ENCODE measurements at places on chromosomes 5 and 9.

- DNase-seq = no peak
Observed at GRCh38 chr9:109499631-109500410, 1.7 kb upstream of the PTPN3 start.

DNA sequence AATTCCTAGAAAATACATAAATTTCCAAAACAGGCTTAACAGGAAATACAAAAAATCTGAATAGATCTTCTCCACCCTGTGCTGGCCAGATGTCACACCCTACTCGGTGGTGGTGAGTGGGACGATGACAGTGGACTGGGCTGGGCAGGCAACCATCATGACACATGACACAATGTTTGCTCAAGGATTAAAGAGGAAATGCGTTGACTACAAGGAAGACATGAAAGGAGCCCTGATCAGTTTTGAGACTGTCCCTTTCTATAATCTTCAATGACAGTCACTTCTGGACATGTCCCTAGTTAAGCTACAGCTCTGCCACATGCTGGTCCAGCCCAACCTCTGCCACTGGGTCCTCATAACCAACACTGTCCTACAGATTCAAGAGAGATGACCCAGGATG, 99.8 kb downstream of the ZDHHC21 start:
- DNase-seq = no peak

DNA sequence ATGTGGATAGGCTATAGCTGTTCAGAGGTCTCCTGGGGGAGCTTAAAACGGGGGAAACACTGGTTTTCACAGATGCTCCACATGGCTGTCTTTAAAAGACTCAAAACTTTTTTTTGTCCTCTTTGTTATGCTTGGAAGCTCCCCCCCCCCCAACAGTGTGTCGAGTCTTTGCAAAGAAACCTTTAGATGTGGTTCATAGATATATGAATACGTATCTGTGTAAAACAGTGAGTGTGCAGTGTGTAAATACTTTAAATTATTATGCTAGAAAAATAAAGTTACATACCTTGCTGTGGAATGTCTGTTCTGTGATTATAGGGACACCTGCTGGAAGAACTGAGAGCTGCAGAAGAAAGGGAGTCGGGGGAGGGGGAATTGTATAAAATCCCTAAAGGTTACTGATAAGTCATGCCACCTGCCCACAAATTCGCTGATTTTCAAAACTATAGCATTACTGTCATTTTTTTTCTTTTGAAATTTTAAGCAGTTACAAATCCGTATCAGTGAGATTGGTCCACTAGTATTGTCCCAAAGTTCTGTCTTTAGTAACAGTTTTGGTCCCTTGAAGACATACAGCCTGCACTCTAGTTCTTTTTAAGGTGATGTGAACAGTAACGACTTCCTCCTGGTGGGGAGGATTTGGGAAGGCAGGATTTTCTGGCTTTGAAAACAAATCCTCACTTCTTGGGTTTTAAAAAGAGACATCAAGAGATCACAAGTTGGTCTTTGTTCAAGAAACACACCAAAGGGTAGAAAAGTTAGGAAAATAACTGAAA, 22.9 kb downstream of the RGMB start:
- peak; percentile 61 for DNase-seq

DNA sequence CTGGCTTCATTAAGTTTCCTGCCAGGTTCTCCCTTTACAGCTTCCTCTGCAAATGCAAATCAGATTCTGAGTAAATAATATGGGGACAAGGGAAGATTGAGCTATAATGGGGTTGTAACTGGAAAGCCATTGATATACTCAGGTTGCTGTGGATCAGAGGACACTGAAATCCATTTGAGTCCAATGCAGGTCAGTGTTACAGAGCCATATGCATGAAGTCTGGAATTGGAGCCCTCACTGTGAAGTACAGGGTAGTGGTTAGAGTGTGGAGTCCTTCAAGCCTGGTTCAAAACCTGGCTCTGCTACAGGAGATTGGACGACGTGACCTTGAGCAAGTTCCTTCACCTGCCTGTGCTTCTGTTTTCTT, 48.7 kb downstream of the TIMD4 start:
- no peak for DNase-seq

- DNase-seq = no peak
Observed at GRCh38 chr5:179610109-179610902, 13.2 kb downstream of the HNRNPH1 start.

DNA sequence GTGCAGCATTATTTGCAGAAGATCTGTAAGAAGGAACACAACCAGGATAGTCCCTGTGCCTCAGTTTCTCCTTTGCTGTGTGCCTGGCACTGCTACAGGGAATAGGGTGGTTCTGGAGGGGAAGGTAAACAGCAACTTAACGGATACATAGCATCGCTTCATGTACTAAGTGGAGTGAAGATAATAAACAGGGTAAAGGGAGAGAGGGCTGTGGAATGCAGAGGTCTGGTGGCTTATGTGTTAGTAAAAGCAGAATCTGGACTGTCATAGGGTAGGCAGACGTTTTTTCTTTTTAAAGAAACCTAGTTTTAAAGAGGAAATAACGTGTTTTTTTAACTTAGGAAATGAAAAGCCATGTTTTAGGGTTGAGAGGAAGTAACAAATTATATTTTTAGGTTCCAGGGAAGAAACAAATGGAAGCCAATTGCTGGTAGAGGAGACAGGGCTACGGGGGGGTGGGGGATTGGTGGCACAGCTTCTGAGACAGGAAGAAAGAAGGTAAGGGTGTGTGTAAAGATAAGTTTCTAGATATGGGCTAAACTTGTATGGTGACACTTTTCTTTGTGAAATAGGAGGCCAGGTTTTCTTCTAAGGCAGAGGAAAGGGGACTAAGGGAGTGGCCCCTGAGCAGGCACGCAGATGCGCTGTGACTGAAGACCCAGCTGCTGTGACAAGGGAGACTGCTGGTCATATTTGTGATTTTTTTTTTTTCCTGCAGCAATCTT, 1.3 kb downstream of the GNG10 start:
- peak; percentile 16 for DNase-seq

DNA sequence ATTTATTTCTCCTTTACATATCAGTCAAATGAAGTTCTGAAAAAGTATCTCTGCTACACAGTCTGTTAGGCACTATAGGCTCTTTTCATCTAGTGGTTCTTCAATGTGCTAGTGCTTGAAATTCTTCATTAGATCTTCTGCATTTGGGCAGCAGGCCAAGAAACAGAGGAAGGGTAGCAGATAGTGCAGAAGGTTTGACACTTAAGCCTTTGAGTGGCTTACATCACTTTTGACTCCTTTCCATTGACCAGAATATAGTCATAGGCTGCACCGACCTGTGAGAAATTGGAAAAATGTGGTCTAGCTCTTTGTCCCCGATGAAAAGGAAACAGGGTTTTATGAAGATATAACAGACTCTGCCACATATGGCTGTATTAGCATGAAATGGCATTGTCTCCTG, 459.5 kb upstream of the PTGER4 start:
- DNase-seq = no peak

DNA sequence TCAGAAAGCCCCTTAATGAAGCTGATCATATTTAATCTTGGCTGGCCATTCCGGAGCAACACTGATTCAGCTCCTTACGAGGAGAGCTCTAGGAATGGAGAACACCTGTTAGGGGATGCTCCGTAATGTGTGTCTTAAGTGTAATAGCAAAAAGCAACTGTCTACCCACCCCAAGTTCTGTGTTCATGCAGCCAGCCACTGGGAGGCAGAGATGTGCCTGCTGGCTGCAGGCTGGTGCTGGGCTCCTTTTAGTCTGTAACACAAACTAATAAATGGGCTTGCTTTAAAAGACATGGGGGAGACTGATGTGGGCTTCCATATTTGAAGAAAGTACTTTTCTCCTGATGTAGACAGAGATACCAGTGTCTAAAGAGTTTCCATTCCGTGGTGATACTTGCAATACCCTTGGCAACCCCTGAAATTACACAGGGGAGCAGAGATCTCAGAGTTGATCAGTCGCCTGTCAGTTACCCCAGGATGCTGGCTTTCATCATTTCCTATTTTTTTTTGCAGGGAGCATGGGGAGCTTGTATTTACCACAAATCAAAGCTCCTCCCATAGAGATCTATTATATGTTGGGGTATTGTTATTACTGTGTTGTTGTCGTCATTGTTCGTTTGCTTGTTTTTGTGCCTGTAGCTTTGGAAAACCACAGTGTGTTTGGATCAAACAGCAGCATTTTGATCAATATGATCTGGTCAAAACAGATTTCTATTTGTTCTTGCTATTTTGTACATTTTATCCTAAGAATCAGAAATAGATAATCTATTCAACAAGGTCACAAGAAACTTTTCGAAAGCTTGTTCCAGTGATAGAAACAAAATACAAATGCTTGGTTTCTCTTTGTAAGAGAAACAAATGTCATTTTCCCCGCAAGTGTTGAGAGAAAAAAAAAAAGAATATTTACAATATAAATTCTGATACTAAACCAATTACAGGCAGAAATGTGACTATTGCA, 65.8 kb downstream of the MTX3 start:
- DNase-seq = no peak

- no peak for DNase-seq
Observed at GRCh38 chr5:12385095-12385494, 480.8 kb upstream of the CTNND2 start.

- no peak for DNase-seq
Observed at GRCh38 chr9:81424431-81424830, 264.9 kb downstream of the TLE1 start.

DNA sequence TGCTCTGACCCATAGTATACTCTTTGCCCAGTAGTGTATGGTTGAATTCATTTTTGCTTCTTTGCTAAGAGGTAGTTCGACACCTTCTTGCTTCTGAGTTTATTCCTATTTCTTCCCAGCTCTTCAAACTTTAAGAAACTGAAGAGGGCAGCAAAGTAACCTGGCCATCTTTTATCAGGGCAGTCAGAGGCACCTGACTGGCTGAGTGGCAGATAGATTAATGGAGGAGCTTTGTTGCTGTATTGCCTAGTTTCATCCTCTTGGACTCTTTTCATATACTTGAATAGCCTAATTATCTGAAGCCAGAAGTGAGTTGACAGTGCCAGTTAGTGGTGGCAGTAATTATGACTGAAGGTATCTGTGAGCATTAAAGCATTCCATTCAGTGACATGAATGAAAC, 82.5 kb downstream of the UHRF2 start:
- DNase-seq = no peak

DNA sequence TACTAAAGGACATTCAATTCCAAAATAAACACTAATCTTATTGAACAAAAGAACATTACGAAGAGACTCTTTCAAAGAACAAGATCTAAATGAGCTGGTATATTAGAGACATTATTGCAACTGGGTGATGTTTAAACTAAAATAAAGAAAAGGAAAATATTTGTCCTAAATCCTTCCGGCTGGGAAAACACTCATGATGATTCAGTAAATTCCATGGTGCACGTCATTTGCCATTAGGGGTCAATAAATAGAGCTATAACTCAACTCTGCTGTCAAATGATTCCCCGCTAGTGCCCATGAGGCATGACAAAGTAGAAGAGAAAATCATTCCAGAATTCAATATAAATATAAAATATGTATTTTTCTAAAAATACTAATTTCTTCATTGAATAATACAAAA, 565.5 kb upstream of the TUSC1 start:
- DNase-seq = no peak

DNA sequence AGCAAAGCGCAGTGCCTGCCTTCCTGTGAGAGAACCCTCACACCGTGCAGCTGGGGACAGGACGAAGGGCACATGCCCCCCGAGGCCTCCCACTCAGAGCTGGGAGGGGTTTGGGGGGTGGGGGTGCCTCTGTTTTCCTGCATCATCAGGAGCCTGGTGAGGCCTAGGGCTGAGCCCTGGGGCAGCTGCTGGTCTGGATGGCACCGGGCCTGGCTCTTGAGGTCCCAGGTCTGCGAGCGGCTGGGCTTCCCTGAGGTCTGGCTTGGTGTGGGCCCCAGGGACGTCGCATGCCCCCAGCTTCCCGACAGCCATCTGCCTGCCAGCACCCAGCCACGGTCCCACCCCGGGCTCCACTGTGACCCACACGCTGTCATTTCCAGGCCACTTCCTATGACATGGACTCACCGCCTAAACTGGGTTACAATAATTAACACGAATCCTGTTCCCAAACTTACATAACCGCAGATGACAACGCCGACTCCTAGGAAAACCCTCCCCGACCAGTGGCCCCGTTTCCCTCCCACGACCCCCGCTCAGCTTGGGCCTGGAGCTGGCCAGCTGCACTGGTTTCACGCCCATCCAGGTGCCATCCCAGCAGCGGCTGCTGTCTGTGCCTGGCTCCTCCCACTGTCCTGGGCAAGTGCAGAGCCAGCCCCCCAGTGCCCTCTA, 8.7 kb downstream of the NACC2 start:
- DNase-seq = no peak

DNA sequence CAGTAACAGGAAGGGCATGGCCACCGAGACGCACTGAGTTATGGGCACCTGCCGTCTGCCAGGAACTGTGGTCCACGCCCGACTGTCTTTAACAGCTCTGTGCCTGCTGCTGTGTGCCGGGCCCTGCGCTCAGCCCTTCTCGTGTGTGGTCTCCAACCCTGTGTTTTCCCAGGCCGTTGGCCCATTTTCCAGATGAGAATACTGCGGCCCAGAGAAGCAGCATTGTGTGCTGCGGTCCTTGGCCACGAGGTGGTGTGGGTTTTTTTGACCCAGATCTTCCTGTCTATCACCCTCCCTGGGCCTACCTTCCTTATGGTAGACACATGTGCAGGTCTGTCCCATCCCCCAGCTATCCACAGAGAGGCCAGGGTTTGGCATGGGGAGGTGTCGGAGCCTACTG, 47.0 kb downstream of the RXRA start:
- DNase-seq = peak; percentile 22
